ENCODE measurements at places on chromosomes 16 and 17.
A peak's percentile ranks its signal among the peaks of the same experiment; 100 is the strongest.

GRCh38 chr16:25217112-25217511 lies 365 bp downstream of the AQP8 start:
- DNase-seq, result no peak

DNA sequence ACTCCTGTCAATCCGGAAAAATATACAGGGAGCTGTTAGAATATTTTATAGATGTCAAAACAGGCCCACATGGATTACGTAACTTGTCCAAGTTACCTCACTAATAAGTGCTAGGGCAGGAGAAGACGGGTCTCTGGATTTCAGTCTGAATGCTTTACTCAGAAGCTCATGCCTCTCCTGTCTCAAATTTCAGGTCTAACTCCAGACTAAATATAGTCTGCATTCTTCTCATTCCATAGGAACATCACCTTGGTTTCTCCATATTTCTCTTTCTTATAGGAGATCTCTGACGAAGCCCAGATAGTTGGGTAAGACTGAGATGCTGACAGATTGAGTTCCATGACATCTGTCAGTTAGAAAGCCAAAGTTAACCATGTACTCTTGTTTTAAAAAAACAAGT lies 174.2 kb downstream of the STX8 start:
- DNase-seq, result no peak

GRCh38 chr17:29129731-29130130 lies 50.5 kb downstream of the MYO18A start:
- no peak for DNase-seq

GRCh38 chr17:39701012-39701783 lies 1.3 kb downstream of the ERBB2 start:
- DNase-seq, result no peak

GRCh38 chr17:43661699-43662412 lies at the start of gene MEOX1:
Gene MEOX1 (minus strand): TSS chr17:43661922. CDS start chr17:43661534, 388 bp downstream.
- DNase-seq, result peak; percentile 35

DNA sequence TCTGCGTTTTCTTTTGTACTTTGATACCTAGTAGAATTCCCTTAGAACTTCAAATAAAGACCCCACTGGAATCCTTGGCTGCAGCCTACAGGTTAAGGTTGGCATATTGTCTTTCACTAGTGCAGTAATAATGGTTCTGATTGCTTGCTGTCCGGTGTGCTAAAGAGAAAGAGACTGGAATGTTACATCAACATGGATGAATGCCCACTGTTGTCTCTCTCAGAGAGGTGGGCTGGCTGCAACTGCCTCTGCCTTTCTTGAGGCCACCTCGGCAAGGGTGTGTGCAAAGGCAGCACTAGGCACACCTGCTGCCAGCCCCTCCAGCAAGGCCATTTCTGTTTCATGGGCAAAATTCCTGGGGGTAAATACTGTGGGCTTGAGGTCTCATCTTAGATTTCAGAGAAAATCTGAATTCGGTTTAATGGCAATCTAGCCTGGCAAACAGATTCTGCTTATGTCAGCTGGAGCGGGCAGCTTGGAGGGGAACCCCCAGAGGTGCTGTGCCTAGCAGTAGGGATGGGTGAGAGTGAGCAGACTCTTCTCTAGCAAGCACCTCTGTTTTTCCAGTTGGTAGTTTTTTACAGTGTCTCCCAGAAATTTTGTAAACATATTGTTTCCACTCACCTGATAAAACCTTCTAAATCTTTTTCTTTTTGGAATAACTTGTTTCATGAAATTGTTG lies 54.0 kb downstream of the MRTFB start:
- no peak for DNase-seq

DNA sequence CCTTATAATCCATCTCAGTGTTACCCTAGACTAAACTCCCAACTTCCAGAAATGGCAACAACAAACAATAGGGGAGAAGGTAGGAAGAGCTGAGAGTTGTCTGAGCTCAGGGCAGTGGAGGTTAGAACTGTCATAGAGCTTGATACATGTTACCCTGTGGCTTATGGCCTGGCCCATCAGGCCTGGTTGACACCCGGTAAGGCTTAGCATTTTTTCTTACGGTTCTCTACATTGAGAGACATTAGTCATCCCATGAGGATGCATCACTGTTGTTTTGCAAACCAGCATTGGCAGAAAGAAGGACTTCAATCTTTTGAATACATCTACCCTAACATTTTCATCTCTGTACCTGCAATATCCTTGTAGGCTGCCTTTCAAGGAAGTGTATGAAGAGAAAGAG lies 226.6 kb downstream of the PHKB start:
- DNase-seq, result no peak

All from activated naive CD8-positive, alpha-beta T cell treated with anti-CD3 and anti-CD28 coated beads, Interleukin-2, amount 50 U/mL, for 24 hours (primary cell).